ENCODE measurements at places on chromosomes 5 and 9.

DNA sequence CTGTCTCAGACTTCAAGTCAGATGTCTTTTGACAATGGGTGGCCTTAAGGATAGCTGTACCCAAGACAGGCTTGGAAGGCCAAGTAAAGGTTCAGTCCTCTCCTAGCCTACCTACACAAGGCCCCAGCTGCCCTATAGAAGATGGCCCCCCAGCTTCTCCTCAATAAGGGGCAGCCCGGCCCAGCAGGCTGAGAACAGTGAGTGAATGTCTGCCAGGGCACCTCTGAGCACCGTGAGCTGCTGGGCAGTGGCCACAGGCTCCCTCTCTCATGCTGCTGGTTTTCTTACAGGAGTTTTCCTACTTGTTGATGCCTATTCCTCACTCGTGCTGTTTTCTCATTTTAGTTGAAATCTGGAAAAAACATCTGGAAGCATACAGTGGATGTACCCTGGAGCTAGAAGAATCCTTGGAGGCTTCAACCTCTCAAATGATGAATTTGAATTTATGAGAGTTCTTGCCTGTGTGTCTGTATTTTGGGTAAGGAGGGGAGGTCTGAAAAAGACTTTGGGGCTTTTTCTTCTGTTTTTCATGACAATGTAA is 40.1 kb downstream of the SECISBP2 start:
- no peak for DNase-seq

- DNase-seq, result no peak
These were observed 626.2 kb downstream of the TLR4 start for GRCh38 chr9:118330191-118330986.

- DNase-seq, result peak; percentile 91
These were observed 19.2 kb downstream of the GSN start for GRCh38 chr9:121286973-121287741.

- DNase-seq, result peak; percentile 11
These were observed 87.0 kb downstream of the IARS1 start for GRCh38 chr9:92206488-92206887.

DNA sequence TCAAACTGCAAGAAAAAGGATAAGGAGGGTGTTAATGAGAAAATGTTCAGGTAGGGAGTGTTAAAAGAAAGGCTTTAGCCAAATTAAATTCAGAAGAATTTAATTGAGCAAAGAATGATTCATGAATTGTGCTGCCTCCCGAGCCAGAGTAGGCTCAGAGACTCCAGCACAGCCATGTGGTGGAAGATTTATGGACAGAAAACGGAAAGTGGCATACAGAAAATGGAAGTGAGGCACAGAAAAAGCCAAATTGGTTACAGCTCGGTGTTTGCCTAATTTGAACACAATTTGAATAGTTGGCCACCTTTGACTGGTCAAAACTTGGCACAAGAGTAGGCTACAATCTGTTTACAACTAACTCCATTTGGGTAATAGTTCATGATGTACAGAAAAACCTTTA is 9.6 kb upstream of the SLC30A5 start:
- no peak for DNase-seq

GRCh38 chr9:128007566-128008138 is 26.9 kb upstream of the EEIG1 start:
- peak; percentile 15 for DNase-seq

DNA sequence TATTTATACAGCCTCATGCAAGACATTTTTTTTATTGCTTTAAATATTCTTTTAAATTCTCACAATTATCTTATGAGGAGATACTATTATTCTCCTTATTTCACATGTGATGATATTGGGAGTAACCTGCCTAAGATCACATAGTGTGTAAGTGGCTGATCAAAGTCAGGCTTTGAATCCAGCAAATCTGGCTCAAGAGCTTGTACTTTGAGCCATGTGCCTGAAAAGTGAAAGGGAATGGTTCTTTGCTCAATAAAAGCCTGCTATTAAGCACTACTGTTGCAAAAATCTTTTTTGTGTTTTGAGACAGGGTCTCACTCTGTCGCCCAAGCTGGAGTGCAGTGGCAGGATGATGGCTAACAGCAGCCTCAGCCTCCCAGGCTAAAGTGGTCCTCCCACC is 35.1 kb downstream of the PWWP2A start:
- DNase-seq, result no peak

- DNase-seq, result no peak
These were observed 100.3 kb upstream of the RAPGEF1 start for GRCh38 chr9:131840220-131840619.

- DNase-seq, result no peak
These were observed 9.6 kb downstream of the IL6ST start for GRCh38 chr5:55985181-55985580.

DNA sequence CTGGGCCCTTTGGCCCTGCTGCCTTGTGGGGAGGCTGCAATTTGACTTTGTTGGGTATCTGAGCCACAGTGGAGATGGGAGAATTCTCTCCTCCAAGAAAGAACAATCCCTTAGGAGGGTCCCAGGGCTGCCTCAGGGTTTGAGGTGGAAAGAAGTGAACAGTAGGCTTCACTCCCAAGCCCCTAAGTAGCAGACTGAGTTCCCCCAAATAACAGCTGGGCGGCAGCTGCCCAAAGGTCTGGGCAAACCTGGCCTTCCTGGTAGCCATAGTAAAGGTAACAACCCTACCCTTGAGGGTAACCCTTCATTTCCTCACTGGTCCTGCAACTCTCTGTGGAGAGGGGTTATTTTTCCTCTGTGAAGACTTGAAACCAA is 746 bp downstream of the RGS3 start:
- no peak for DNase-seq

DNA sequence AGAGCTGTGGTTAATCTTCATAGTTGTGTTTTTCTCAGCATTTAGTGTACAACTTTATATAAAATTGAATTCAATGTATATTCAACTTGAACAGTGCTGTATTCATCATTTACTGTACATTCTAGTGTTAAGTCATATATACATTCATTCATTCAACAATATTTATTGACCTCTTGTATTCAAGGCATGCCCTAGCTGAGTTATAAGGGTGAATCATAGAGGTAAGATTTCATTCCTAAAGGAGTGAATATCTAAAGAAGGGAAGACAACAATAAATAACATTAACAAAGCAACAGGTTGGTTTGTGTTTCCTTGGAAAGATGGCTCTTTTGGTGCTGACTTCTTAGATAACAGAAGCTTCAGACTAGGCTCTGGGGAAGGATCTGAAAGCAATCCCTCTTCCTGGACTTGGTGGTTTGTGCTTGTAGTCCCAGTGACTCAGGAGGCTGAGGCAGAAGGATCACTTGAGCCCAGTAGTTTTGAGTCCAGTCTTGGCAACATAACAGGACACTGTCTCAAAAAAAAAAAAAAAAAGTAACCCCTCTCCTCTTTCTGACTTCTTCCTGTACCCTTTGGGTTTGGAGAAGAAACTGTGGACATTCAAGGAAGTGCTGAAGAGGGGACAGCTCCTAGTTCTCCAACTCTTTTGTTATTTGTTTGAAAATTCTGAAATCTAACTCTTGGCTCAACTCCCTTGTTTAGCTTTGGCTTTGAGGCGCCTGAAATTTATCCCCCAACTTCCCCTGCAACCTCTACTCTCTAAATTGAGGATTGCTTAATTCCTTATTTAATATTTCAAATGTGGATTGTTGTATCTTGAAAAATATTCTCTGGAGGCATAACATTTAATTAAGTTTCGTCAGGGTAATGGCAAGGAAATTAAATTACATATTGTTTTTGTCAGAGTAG is 80.2 kb downstream of the OSTF1 start:
- DNase-seq, result no peak

DNA sequence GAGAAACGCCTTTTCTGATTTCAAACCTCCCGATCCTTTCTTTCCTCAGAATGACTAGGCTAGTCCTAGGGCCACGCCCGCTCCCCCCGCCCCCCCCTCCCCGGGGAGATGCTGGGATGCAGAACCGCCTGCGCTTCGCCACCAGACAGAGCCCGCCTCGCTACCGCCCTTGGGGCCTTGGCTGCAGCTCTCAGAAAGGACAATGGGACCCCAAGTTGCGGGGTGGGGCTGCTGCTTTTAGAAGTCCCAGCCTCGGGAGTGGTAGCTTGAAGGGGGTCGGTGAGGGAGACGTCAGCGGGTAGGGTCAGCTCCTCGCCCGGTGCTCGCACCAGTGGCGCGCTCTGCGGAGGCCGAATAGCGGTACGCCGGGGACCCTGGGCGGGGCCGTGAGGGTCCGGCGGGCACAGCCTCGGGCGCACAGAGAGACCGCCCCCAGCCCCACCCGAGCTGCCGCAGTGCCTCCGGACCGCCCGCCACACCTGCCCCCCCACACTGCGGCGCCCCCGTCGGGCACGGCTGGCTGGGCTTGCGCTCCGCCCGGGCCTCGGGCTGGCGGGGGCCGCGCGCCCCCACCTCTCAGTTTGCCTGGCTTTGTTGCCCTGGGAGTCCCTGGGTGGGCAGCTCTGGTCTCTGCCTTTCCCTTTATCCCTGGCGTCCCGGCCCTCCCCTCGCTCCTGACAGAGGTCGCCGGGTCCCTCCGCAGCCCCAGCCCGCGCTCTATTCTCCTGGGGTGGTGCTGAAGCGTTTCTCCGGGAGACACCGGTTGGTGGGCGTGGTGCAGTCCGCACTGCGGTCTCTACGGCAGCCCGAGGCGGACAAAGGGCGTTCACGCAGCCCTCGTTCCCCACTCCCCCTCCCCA is 1.2 kb downstream of the MAP1B start:
- peak; percentile 59 for DNase-seq

DNA sequence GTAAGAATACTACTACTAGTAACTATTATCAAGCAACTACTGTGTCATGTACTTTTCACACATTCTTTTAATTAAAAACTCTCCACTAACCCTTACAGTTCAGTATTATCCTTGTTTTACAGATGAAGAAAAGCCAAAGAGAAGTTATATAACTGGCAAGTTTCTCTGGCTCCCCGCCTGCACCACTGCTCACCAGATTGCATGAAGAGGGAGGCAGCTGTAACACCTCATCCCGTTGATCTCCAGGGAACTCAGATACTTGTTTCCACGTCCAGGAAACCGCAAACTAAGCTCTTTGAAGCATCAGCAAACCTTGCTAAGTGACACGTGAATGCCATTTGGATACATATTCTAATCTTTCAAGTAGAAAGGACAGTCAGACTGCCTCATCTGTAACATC is 70.3 kb downstream of the RIGI start:
- DNase-seq, result no peak

- no peak for DNase-seq
These were observed 11.3 kb downstream of the STOM start for GRCh38 chr9:121358751-121359150.

DNA sequence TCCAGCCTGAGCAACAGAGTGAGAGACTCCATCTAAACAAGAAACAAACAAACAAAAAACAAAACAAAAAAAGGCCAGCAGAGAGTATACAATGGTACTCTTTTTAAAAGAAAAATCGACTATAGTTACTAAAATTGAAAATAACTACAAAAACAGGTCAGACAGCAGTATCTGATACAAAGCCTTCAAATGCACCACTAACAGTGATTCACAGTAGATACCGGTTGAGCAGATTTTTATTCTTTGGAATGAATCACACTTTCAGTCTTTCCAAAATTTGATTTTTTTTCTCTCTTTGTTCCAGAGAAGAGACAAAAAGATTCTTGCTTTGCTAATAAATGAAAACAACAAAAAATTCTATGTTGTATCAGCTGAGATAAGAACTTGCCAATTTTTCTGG is 36.9 kb downstream of the ROR2 start:
- DNase-seq, result no peak

- no peak for DNase-seq
These were observed 1037.3 kb upstream of the WWC1 start for GRCh38 chr5:167254132-167254531.

DNA sequence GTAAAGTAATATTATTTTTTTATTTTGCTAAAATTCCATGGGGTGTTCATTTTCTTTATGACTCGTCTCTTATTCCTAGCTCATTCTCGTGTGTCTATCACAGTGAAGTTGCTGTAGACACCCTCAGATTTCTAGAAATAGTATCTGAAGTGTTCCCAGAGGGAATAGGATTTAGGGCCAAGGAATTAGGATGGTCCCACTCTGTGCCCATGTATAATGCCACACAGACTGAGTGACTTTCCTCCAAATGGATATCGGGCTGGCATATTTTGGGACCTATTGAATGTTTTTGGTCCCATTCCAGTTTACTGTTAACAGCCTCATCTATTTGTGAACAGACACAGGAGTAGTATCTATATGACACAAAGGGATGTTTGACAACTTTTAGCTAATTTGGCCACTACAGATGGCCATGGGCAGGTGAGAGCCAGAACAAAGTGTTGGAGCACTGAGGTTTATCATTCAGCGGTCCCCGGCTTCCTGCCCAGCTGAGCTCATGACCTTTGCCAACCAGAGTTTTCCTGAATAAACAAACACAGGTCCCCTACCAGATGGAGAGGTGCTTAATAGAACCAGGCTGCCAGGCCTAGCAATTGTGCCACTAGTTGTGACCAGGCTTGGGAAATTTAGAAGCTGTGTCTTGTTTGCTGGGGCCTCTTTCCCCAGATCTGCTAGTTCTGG is 46.9 kb downstream of the MAP1B start:
- DNase-seq, result no peak

DNA sequence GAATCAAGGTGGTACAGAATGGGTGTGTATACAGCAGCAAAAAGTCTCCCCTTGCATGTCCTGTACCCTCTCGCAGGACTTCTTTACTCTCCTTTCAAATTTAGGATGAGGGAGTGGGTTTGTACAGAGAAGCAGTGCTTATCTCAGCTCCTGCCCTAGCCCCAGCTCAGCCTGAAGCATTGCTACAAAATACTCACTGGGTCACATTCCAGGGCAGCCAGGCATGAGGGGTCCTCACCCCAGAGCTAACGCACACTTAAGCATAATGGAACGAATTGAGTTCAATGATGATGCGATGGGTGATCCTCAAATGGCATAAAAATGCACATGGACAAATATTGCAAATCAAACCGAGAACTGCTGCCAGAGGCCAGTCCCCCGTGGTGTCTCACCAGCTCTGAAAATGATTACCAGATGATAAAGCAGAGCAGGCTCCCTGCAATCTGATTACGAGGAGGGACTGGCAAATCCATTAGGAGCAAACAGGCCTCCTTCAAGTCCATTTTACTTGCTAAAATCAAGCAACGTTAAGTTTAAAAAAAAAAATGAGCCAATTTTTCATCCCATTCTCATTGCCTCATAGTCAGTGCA is 231.6 kb upstream of the TAS2R1 start:
- no peak for DNase-seq

DNA sequence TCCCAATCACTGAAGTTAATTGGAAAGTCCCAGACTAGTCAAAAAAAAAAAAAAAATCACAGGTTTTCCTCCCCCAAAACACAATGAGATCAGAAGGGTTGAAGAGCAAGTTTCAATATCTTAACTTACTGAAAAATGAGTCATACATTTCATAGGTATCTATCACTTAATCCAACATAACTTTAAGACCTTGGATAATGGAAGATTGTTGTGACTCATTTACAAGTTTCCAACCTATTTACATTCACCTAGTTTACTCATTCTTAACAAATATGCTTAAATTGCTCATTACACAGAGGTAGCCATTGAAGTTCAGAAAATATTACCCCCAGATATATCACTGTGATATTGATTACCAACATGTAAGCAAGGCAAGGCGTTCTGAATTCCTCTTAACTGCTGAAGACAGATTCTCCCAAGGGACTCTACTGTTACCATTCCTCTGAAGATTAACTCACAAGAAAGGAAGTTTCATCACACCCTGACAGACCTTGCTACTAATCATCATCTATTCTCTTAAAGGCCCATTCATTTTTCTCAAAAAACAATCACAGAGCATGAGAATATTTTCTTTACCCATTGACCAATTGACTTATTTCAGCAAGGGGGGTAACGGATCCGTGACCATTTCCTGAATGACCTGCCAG is 563.8 kb downstream of the TLE1 start:
- no peak for DNase-seq

Data from NCI-H460 (cell line).